ENCODE measurements at places on chromosomes 6 and 20. TPM values are rescaled to one million over a fixed set of nuclear protein-coding genes. Genes with fewer than 3 reads are reported as not detected.

- ATAC-seq = peak; percentile 92
Observed at GRCh38 chr6:39280247-39280731, 33.9 kb downstream of the KCNK17 start.

DNA sequence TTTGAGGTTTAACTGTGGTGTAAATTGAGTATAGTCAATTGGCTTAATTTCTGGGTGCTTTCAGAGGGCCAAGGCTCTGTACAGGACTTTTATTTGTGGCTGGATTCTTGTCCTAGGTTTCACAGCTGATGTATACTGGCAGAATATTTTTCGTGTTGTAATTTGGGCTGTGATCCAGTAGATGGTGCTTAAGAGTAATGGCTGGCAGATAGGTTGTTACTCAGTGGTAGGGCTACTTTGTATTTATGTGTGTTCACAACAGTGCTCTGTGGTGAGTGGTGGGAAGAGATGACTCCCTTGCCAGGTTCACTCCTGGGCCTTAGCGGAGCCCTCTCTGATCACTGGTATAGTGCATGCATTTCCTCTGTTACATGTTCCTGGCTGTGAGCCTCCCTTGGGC is 34.5 kb upstream of the FERMT1 start:
- ATAC-seq = peak; percentile 26

GRCh38 chr20:50055524-50056083 is 57.3 kb downstream of the UBE2V1 start:
- no peak for ATAC-seq

DNA sequence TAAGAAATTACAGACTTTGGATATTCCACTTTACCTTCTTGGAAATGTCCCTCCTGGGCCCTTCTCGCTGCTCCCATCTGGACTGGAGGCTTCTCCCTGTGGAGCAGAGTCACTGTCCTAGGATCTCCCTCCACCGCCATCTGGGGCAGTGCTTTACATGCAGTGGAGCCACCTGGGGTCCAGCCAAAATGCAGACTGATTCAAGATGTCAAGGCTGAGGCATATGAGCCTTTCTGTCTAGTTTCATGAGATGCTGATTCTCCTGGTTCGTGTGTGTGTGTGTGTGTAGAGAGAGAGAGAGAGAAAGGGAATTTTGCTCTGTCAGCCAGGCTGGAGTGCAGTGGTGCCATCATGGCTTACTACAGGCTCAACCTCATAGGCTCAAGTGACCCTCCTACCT is 14.9 kb downstream of the MICA start:
- ATAC-seq = no peak

DNA sequence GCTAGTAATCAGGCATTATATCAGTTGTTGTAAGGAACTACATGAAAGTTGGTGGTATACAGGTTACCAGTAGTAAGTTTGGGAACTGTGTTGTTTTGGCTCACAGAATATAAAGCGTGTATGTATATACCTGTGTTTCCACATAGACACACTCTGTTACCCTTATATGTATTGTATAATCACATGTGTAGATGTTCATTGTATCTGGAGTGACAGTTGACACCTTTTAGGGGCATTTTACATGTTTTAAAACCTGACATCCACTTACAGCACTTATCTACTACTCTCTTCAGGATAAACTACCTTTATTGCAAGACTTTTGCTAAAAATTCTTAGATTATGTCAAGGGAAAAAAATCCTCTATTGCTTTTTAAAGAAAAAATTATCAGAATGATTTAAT is 228.9 kb downstream of the LAMA2 start:
- no peak for ATAC-seq

Gene GNL1
- 32.5 TPM for total RNA-seq

Gene RSPH4A
- not detected for total RNA-seq

Gene ZBTB22
- total RNA-seq = 10.6 TPM

Gene BHLHE23
- not detected for total RNA-seq
